ENCODE measurements at places on chromosomes 3 and 15.

- no peak for DNase-seq
- no peaks in the 10 kb centered on the region for H3K27me3 ChIP-seq
- no peak overlapping the region for H3K4me3 ChIP-seq
- H3K36me3 ChIP-seq, result peaks cover 7% of the 10 kb centered on the region
- H3K27ac ChIP-seq, result no peak overlapping the region
These were observed 24.7 kb downstream of the SLC24A1 start for GRCh38 chr15:65646486-65646885.

DNA sequence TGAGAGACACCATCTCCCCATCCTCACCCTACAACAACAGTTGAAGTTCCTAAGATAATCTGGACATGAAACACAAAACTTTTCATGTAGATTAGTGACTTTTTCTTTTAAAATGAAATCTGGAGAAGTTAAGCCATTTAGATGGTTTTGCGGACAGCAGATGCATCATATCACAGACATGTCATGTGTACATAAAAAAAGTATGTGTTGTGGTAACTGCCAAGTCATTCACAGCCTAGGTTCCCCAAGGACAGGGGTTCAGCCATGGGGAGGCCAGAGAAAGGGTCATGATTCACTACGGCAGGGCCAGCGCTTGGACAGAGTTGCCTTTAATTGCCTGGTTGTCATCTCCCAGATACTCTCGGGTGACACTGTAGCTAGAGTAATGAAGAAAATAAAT, 163.2 kb downstream of the PDZRN3 start:
- no peaks in the 10 kb centered on the region for H3K36me3 ChIP-seq
- H3K4me1 ChIP-seq, result no peaks in the 10 kb centered on the region
- no peak overlapping the region for H3K4me3 ChIP-seq
- no peak for DNase-seq
- H3K27ac ChIP-seq, result no peak overlapping the region

GRCh38 chr3:84960581-84960980, 1.8 kb downstream of the CADM2 start:
- no peak overlapping the region for H3K4me3 ChIP-seq
- peaks cover 62% of the 10 kb centered on the region for H3K27me3 ChIP-seq
- H3K27ac ChIP-seq, result no peak overlapping the region
- DNase-seq, result no peak

DNA sequence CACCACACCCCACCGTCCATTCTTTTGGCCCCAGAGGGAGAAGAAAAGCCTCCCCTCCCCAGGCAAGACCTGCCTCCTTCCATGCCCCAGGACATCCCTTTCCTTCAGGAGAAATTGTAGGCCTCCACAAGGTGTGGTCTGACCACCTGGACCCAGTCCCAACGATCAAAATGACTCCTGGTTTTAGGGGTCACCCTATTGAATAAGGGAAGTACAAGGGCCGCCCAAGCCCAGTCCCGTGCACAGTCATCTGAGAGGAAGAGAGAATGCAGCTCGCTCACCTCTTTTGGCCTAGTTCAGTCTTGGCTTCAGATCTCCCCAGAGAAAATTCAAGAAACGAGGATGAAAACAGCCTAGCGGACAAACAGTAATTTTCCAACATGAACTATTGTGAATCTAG, 249.1 kb downstream of the UACA start:
- no peak overlapping the region for H3K27ac ChIP-seq
- no peak for DNase-seq
- H3K27me3 ChIP-seq, result no peaks in the 10 kb centered on the region
- no peaks in the 10 kb centered on the region for H3K36me3 ChIP-seq
- no peaks in the 10 kb centered on the region for H3K4me1 ChIP-seq

- no peaks in the 10 kb centered on the region for H3K36me3 ChIP-seq
- DNase-seq, result no peak
- peaks cover 6% of the 10 kb centered on the region for H3K4me1 ChIP-seq
- no peak overlapping the region for H3K27ac ChIP-seq
- H3K27me3 ChIP-seq, result no peaks in the 10 kb centered on the region
These were observed 277.9 kb upstream of the SEMA6D start for GRCh38 chr15:47439146-47440111.

DNA sequence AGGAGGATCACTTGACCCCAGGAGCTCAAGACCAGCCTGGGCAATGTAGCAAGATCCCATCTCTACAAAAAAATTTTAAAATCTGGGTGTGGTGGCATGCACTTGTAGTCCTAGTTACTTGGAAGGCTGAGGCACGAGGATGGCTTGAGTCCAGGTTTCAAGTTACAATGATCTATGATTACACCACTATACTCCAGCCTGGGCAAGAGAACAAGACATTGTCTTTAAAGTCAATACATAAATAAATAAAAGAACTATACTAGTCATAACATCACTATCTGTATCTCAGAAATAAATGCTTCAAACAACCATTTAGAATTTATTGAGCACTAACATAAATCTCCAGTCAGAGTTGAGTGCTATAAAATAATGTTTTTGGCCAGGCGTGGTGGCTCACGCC, 8.5 kb upstream of the PHLDB2 start:
- H3K27ac ChIP-seq, result no peak overlapping the region
- H3K36me3 ChIP-seq, result no peaks in the 10 kb centered on the region
- H3K4me1 ChIP-seq, result peaks cover 5% of the 10 kb centered on the region
- no peak for DNase-seq

DNA sequence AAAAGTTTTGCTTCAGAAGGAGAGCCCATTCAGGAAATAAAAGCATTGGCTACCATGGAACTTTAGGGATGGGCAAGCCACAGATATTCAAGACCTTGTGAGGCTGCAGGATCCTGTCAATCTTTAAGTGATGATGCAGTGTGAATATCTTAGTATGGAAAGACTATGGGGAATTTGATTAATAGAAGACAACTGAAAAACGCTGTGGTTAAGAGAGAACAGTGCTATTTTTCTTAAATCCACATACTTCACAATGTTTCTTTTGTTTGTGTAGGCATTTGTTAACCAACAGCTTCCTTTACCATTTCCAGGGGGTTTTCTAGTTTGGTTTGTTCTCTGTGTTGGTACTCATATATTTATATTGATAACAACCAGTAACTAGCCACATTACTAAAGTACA, 90.3 kb downstream of the TMEM212 start:
- no peak overlapping the region for H3K4me3 ChIP-seq
- DNase-seq, result no peak
- no peaks in the 10 kb centered on the region for H3K36me3 ChIP-seq
- no peaks in the 10 kb centered on the region for H3K27me3 ChIP-seq
- no peaks in the 10 kb centered on the region for H3K4me1 ChIP-seq

- peaks cover 67% of the 10 kb centered on the region for H3K4me1 ChIP-seq
- H3K36me3 ChIP-seq, result no peaks in the 10 kb centered on the region
- no peaks in the 10 kb centered on the region for H3K27me3 ChIP-seq
- H3K4me3 ChIP-seq, result peak overlapping the region; percentile 80
These were observed 585 bp downstream of the CSK start for GRCh38 chr15:74782259-74783071.

- no peak overlapping the region for H3K4me3 ChIP-seq
- H3K27ac ChIP-seq, result peak overlapping the region; percentile 24
- H3K27me3 ChIP-seq, result no peaks in the 10 kb centered on the region
- no peak for DNase-seq
- peaks cover 58% of the 10 kb centered on the region for H3K4me1 ChIP-seq
These were observed 1.9 kb upstream of the CCDC9B start for GRCh38 chr15:40342416-40343320.

DNA sequence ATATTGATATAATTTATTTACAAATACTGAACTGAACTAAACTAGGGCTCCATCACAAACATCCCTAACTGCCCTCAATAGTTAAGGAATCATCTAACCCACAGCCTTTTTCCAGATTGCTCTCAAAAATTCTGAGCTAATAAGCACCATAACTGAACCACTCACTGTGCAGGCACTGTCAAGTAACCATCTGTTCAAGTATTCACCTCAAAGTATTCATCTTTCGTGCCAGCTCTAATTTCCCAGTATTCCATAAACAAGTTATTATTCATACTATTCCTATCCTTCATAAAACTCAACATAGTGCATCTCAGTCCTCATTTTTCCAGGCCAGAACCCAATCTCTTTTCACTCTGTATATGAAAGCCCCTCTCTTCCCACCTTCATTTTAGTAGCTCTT, 41.1 kb downstream of the THBS1 start:
- H3K36me3 ChIP-seq, result no peaks in the 10 kb centered on the region
- no peak overlapping the region for H3K27ac ChIP-seq

DNA sequence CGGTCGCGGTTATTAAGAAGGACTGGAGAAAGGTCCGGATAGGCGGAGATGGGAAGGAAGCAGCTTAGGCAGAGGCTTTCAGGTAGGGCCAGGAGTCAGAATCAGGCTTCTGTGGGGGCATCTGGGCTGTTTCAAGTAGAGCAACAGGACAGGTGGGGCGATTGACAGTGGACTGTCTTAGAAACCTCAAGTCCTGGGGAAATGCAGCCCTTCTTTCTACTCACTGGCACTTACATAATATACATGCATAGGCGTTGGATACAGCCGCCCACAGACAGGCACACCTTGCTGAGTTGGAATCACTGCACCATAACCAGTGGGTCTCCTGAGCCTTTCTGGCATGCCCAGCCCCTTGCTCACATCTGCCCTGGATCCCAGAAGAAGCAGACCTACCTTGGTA, 730 bp downstream of the MYD88 start:
- peaks cover 22% of the 10 kb centered on the region for H3K36me3 ChIP-seq
- H3K4me1 ChIP-seq, result peaks cover 41% of the 10 kb centered on the region
- H3K4me3 ChIP-seq, result peak overlapping the region; percentile 83
- H3K27me3 ChIP-seq, result no peaks in the 10 kb centered on the region

GRCh38 chr3:69579306-69580041, 159.8 kb upstream of the MITF start:
- H3K27me3 ChIP-seq, result no peaks in the 10 kb centered on the region
- no peak for DNase-seq
- H3K27ac ChIP-seq, result peak overlapping the region; percentile 17
- no peak overlapping the region for H3K4me3 ChIP-seq

- H3K4me1 ChIP-seq, result no peaks in the 10 kb centered on the region
- H3K27ac ChIP-seq, result no peak overlapping the region
- no peak overlapping the region for H3K4me3 ChIP-seq
These were observed 761.7 kb downstream of the IGSF11 start for GRCh38 chr3:118272991-118273390.

GRCh38 chr3:129312671-129313414, 34.2 kb downstream of the HMCES start:
- H3K4me1 ChIP-seq, result peaks cover 16% of the 10 kb centered on the region
- no peaks in the 10 kb centered on the region for H3K27me3 ChIP-seq
- H3K36me3 ChIP-seq, result no peaks in the 10 kb centered on the region
- no peak for DNase-seq

DNA sequence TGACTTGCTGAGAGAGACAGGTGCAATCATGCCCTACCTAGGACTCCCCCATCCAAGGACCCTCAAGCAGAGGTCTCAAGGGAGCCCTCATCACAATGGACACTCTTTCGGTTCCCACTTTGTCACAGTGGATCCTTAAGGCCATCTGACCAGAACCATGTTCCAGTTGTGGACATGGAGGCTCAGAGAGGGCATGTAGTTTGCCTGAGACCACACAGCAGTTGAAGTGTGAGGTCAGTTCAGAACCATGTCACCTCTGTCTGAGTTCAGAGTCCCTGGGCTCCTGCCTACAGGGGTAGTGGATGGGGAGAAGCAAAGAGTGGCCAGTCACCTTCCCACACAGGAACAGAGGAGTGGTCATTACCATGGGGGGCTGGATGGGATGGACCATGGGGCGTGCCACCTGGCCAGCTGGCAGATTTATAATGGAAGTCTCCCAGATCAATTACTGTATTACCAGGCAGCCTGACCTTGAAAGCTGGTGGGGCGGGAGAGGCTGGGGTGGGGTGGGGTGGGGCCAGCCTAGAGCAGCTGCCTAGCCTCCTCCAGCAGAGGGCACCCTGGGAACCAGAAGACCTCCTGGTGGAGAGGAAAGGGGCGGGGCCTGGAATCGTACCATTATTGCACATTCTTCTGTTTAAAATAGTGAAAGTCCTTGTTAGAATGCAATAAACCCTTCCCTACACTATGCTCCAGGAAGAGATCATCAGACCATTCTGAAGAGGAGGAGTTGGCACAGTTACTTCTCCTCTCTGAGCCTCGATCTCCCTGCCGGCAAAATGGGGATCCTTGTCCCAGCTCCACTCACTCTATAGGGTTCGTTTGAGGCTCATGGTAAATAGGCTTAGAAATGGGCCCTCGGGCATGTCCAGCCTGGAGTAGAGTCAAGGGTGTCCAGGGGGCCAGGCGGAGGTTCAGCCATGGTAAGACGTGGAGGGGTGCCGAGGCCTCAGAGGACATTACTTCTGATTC, 26.9 kb upstream of the LINGO1 start:
- H3K27ac ChIP-seq, result no peak overlapping the region
- H3K4me1 ChIP-seq, result no peaks in the 10 kb centered on the region
- H3K27me3 ChIP-seq, result peaks cover 17% of the 10 kb centered on the region
- H3K4me3 ChIP-seq, result no peak overlapping the region
- DNase-seq, result no peak
- H3K36me3 ChIP-seq, result no peaks in the 10 kb centered on the region

GRCh38 chr3:190345027-190345821, 23.0 kb upstream of the CLDN1 start:
- peak overlapping the region; percentile 62 for H3K27ac ChIP-seq
- H3K27me3 ChIP-seq, result no peaks in the 10 kb centered on the region
- no peaks in the 10 kb centered on the region for H3K36me3 ChIP-seq

GRCh38 chr3:49873623-49874022, 3.9 kb upstream of the CAMKV start:
- H3K4me3 ChIP-seq, result no peak overlapping the region
- no peaks in the 10 kb centered on the region for H3K36me3 ChIP-seq
- H3K27ac ChIP-seq, result no peak overlapping the region
- H3K27me3 ChIP-seq, result peaks cover 23% of the 10 kb centered on the region
- no peak for DNase-seq

GRCh38 chr15:74907163-74907870, 666 bp upstream of the FAM219B start:
- peak overlapping the region; percentile 91 for H3K4me3 ChIP-seq
- H3K27ac ChIP-seq, result peak overlapping the region; percentile 94
- DNase-seq, result no peak
- H3K4me1 ChIP-seq, result peaks cover 15% of the 10 kb centered on the region
- no peaks in the 10 kb centered on the region for H3K27me3 ChIP-seq

DNA sequence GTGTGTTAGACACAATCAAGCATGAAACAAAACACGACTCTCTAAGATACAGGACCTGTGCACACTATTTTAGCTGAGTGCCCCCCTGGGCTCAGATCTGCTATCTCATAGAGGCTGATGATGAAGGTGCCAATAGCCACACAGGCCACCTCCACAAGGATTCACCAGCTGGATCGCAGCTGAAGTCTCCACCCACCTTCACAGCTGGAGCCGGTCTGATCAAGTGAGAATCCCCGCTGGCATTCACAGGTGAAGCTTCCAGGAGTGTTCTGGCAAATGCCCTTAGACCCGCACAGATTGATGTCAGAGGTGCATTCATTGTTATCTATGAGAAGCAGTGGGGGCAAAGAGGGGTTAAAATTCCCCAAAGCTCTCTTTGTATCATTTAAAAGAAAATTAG, 90.1 kb downstream of the DUT start:
- DNase-seq, result no peak
- H3K27ac ChIP-seq, result no peak overlapping the region
- no peak overlapping the region for H3K4me3 ChIP-seq
- H3K36me3 ChIP-seq, result peaks cover 19% of the 10 kb centered on the region

DNA sequence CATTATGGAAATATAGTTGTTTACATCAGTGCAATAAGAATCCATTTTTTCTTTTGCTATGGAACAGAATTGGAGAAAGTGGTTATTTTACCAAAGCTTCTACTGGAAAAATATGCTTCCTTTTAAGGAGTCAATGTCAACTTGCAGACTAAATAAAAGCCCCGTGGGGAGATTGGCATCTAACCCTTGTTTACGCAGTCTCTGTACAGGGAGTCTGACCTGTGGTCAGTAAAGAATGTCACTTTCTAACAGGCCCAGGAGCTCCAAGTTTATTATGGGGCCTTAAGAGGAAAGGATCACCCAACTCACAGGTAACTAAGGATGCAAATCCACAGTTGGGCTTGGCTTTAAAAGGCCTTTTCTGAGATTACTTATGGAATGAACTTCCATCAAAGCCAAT, 1751.2 kb downstream of the SI start:
- no peak overlapping the region for H3K27ac ChIP-seq
- H3K27me3 ChIP-seq, result no peaks in the 10 kb centered on the region
- no peak overlapping the region for H3K4me3 ChIP-seq
- no peaks in the 10 kb centered on the region for H3K4me1 ChIP-seq
- no peak for DNase-seq
